NCI-H69 (cell line): ENCODE measurements at places on chromosomes 4 and X.

GRCh38 chr4:113687067-113687718 lies 74.3 kb downstream of the CAMK2D start:
- DNase-seq = no peak

GRCh38 chrX:102341867-102342266 lies 94.9 kb downstream of the NXF2 start:
- DNase-seq = no peak

- DNase-seq = no peak
Measured at GRCh38 chr4:164948975-164949374, 28.5 kb downstream of the TRIM61 start.

DNA sequence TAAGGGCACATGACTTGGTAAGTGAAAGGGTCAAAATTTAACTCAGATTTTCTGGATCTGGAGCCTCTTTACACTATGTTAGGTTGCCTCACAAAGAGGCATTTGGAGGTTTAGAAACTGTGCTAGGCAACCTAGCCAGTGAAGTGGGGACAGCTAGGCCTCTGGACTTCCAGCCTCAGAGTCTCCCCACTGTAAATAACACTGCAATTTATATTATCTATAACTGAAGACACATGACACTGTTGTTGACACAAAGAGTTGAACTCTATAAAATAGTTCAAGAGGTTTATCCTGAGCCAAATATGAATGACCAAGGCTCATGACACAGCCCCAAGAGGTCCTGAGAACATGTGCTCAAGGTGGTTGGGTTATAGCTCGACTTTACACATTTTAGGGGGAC lies 74.9 kb upstream of the IQCM start:
- no peak for DNase-seq

GRCh38 chr4:121584836-121585235 lies 111.9 kb downstream of the ANXA5 start:
- DNase-seq = no peak

GRCh38 chr4:165718660-165719059 lies 154.4 kb upstream of the TLL1 start:
- DNase-seq = no peak

GRCh38 chr4:99264927-99265326 lies 25.9 kb downstream of the ADH1A start:
- DNase-seq = no peak

DNA sequence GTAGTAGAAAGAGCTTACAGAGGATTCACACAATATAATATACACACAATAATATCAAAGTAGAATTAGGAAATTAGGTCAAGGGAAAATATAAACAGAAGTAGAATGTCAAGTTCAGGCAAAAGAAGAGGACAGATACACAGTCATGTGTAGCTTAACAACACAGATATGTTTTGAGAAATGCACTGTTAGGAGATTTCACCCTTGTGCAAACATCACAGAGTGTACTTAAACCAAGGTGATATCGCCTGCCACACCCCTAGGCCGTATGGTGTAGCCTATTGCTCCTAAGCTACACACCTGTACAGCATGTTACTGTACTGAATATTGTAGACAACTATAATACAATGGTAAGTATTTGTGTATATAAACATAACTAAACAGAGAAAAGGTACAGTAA lies 110.0 kb upstream of the EDNRA start:
- no peak for DNase-seq

DNA sequence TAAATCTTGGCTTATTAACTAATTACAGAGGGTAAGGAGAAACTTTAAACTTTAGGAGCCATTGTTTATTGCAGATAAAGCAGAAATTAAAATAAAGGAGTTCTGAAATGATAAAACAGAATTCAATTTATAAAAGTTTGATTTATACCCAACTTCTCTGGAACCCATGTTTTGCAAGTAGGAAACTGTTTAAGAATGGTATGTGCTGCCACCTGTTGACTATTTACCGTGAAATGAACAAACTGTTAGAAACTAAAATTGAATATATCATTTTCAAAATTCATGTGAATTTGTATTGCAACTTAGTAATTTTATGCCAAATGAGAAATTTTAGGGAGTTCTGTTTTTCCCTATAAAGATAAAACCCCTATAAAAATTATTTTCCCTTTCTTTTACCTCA lies 11.0 kb upstream of the TBC1D8B start:
- no peak for DNase-seq

DNA sequence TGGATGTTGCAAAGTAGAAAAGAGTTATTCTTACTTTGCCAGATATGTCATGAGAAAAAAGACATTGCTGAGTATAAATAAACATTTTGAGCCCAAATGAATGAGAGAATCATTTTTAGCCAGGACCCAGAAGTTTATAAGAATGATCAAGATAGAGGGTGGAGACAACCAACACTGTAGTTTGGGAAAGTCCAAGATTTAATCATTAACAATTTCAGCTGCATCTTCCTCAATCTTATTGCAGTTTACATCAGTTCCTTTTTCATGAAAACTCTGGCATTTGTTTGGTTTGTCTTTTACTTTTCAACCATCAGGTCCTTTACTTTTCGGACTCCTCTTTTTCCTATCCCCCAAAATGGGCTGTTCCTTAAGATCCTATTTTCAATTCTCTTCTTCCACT lies 645.9 kb downstream of the ANKRD50 start:
- no peak for DNase-seq

- DNase-seq = no peak
Measured at GRCh38 chrX:20147561-20147960, 5.9 kb upstream of the EIF1AX start.

DNA sequence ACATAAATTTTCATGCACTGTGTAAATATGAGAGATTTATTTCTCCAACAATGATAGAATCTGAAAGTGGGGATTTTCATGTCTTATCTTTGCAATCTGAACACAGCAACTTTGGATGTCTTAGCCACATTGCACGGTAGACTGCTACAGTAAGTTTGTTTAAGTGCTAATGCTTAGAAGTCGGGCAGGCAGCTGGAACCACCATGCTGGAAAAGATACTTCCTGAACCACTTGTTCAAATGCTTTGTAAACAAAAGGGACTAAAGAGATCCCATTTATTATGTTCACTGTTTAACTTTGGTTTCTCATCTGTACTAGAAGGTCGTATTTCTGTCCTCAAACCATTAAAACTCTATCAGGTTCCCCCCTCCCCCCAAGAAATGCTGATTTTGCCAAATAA lies 555.9 kb upstream of the DIPK2B start:
- DNase-seq = peak; percentile 79

- no peak for DNase-seq
Measured at GRCh38 chrX:73916489-73916888, 353.5 kb downstream of the CHIC1 start.

- no peak for DNase-seq
Measured at GRCh38 chr4:53089936-53090729, 228.0 kb downstream of the RASL11B start.

GRCh38 chr4:15935504-15936402 lies 2.8 kb downstream of the FGFBP1 start:
- no peak for DNase-seq

GRCh38 chr4:27005905-27006590 lies 145.4 kb downstream of the STIM2 start:
- DNase-seq = no peak

DNA sequence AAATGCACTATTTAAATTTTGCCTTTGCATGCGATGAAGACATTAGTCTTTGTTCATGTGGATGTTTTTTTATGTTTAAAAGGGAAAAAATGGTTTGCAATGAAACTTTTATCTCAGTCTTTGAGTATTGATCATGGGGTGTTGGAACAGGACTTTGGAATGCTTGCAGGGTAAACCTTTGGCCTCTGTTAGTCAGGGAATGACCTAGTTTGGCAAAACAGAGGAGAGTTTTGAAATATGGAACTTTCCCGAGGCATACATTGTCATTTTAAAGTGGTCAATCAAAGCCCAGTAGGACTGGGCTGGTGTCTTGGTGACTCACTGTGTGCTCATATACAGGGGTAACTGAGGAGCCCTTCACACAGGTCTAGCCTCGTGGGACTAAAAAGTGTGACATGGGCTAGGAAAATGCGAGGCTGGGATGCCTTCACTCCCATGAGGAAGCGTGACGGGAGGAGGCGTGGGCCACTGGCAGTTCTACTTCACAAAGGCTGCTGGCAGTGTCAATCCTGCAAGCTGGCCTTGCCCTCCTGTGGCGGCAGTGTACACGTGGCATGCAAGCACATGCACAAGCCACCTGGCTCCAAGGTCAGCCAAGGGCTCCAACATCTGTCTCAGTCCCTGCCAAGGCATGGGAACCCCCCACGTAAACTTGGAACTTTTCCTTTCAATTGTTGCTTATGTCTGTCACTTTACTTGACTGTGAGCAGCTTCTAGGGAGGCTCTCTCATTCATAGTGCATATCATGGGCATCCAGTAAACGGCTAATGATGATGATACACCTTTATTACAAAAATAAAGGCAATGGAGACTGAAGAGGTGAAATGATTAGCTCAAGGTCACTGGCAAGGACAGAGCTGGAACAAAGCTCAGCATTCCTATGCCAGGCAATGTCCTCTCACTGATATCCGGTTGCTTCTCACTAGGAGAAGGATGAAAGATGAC lies 5.2 kb upstream of the F11 start:
- DNase-seq = no peak

GRCh38 chr4:123749383-123749782 lies 352.8 kb downstream of the SPRY1 start:
- no peak for DNase-seq

DNA sequence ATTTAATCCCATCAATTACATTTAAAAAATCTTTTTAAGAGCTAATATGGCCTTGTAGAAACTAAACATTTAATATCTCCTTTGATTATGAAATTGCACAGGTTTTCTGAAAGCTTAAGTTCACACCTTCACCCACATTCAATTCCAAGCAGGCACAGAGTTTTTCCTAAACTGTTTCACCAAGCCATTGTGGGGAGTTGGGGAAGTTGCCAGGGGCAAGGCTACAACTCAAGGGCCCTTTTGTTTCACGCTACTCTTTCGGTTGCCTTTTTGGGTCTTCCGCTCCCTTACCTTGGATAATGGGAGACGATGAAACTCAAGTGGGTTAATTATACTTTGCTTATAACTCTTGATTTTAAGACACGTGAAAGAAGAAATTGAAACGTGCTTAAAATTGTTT lies 33.3 kb downstream of the APBB2 start:
- DNase-seq = no peak

GRCh38 chr4:55270481-55270880 lies 75.6 kb upstream of the SRD5A3 start:
- no peak for DNase-seq

DNA sequence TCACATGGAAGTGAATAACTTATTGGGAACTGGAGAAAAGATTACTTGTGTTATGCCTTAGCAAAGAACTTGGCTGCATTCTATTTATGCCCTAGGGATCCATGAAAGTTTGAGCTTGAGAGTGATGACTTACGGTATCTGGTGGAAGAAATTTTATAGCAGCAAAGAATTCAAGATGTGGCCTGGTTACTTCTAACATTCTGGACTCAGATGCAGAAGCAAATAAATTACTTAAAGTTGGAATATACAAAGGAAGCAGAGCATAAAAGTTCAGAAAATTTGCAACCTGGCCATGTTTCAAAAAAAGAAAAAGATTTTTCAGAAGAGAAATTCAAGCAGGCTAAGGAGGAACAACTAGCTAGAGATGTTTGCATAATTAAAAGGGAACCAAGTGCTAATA lies 252.3 kb upstream of the WDFY3 start:
- no peak for DNase-seq

DNA sequence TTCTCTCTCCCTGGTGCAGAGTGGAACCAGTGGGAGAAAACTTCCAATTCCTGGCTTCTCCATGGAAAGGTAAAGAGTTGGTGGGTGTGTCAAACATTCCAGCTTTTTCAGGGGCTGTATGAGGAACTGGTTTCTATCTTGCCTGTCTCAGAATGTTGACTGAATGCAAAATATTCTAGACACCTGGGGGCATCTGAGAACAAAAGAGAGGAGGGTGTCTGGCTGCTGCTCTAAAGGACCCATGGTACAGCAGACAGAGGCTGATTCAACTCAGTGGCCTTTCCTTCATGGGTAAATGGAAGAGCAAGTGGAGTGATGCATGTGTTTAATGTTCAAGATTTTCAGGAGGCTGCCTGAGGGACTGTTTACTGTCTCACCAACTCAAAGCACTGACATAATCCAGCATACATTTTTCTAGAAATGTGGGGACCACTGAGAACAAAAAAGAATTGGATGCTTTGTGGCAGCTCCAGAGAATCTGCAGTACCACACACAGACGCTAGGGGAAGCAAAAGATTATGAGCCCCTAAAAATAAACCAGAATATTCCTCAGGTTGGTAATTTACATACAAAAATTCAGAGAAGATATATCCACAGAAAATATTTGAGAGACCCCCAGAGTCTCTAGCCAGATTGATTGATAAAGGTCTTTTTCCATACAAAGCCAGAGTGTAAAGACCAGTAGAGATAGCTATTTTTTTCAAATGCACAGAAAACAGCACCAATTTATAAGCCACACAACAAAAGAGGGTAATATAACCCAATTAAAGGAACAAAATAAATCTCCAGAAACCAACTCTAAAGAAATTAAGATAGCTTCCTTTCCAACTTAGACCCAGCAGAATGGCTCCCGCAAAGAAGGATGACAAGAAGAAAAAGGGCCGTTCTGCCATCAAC lies 48.0 kb upstream of the STARD8 start:
- DNase-seq = peak; percentile 0

DNA sequence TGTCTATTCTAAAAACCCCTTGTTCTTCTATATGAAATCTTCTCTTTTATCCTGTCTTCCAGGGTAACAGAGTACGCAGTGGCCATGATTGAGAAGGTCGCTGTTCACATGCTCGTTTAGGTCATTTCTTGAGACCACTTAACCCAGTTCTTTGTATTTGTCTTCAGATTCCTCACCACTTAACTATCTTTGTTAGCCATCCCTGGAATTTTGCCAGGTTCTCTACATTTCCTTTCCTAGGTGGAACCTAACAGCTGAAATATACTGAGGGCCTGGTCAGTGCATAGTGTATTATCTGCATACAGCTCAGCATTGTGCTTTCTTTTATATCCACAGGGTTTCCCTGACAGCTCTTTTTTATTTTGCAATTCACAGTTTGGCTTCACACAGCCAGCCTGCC lies 148.9 kb upstream of the GALNT7 start:
- peak; percentile 37 for DNase-seq

GRCh38 chrX:70675284-70675683 lies 230.6 kb downstream of the DLG3 start:
- DNase-seq = no peak

DNA sequence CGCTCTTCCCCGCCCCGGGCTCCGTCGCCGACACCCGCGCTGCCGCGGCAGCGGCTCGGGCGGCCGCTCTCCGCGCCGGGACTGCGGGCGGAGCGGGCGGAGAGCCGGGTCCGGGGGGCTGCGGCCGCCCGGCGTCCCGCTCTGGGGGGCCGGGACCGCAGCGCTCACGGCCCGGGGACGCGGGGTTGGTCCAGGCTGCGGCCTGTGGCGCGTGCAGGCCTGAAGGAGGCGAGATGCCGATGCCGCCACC lies 492 bp downstream of the GALNT7 start:
- no peak for DNase-seq
